A172 (cell line): ENCODE measurements at places on chromosomes 12 and 14. TPM values are rescaled to one million over a fixed set of nuclear protein-coding genes. Genes with fewer than 3 reads are reported as not detected.

DNA sequence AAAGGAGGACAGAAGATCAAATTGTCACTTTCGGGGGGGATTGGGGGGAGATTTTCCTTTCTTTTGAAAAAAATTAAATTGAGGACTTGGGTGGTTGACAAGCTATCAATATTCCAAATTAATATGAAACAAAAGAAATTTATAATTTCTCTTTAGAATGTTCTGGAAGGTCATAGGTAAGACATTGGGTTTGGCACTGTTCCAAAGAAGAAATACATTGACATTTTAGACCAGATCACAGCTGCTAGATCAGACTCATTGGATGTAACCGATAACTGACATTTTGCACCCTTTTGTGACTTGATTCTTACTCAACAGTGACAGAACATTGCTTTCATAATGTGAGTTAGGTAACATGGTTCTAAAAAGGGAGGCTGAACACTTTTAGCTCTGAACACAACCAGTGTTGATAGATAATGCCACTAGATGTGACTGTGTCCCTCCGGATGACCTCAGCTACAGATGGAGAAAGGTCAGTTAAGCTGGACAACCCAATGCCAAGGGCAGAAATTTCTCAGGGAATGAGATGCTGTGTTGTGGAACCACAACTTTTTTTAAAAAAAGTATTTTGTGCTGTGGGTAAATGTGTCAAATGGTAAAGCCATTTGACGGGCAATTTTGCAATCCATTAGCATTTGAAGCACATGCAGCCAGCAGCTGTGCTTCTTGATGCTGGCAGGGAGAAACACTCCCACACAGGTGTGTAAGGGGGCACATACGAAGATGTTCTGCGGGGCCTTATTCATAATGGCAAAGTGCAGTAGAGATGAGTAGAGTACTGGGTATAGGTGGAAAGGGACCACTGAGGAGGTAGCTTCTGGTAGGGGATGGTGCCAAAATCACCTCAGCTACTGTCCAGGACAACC, 62.9 kb downstream of the RFX4 start:
- no peak for DNase-seq

TESPA1 gene
- not detected in 2 replicates for total RNA-seq

GRCh38 chr12:91978143-91978542, 167.5 kb downstream of the BTG1 start:
- DNase-seq: no peak

DNA sequence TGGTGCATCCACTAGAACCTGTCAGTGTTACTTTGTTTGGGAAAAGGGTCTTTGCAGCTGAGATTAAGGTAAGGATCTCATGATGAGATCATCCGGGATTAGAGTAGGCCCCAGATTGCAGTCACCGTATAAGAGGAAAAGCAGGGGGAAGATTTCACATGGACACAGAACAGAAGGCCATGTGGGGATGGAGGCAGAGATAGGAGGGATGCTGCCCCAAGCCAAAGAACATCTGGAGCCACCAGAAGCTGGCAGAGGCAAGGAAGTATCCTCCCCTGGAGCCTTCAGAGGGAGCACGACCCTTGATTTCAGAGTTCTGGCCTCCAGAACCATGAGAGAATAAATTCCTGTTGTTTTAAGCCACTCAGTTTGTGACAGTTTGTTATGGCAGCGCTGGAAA, 39.6 kb downstream of the CMKLR1 start:
- DNase-seq: no peak

CARMIL3 gene
- 0.02 and 0.05 TPM in 2 replicates for total RNA-seq

GRCh38 chr12:116453631-116454030, 105.5 kb upstream of the MAP1LC3B2 start:
- no peak for DNase-seq

GRCh38 chr14:61549425-61549824, 145.9 kb upstream of the HIF1A start:
- DNase-seq: no peak

- DNase-seq: no peak
These were observed 422.9 kb upstream of the OR4E1 start for GRCh38 chr14:22096514-22096895.

TMEM132C gene
- total RNA-seq: not detected in 2 replicates

MBIP gene
- 8.6 and 13.4 TPM in 2 replicates for total RNA-seq

GRCh38 chr14:69694730-69695281, 72.1 kb upstream of the SRSF5 start:
- no peak for DNase-seq

DNA sequence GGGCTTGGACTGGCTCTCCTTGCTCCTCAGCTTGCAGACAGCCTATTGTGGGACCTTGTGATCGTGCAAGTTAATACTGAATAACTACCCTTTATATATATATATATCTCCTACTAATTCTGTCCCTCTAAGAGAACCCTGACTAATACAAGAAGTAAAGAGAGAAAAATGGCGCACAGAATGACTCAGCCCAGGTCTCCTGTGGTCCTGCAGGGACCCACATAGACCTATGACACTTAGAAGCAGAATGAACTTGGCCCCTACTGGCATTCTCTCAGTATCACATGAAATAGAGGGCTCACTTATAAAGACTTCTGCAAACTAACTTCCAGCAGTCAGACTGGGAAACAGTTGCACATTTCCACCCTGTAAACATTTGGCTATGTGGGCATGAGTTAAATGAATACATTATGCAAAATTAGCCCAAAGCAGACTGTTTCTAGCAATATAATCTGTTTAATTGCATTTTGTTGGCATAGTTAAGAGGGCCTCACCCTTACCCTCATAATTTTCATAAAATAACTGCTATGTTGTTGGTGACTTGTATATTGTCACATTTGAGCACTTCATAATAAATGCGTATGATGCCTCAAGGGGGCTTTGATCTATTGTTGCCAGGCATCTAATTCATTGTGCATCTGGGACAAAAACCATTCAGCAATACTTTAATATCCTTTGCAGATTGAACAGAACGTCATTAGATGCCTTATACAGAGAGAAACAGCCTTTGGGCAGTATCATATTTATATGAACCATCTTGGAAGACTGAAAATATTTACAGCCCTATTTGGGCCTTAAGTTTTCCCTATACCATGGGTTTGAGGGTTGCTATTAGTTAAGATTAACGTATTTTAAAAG, 349.7 kb upstream of the DIO2 start:
- DNase-seq: no peak

- DNase-seq: no peak
These were observed 101.1 kb upstream of the PLEKHG7 start for GRCh38 chr12:92601680-92602079.

TMBIM6 gene
- total RNA-seq: 242 and 305 TPM in 2 replicates
